ENCODE measurements at places on chromosomes 12 and 14.

DNA sequence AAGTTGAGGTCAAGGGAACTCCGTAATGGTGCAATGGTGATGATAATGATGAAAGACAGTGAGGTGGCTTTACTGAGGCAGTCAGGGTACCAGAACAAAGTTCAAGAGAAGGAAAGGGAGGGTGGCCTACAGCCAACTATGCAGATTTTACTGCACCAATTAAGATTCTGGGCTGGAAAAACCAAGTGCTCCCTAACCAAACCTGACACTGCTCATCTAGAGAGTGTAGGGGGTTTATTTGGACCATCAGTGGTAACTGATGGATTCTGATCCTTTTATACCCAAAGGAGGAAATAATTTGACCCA is 387 bp downstream of the LRRC9 start:
- no peak for DNase-seq

- DNase-seq, result no peak
Observed at GRCh38 chr12:26658991-26659390, 174.0 kb downstream of the ITPR2 start.

GRCh38 chr14:69719501-69719951 is 47.4 kb upstream of the SRSF5 start:
- DNase-seq, result no peak

- no peak for DNase-seq
Observed at GRCh38 chr12:92094751-92095161, 50.9 kb downstream of the BTG1 start.

GRCh38 chr12:31880340-31880739 is 78.9 kb upstream of the RESF1 start:
- no peak for DNase-seq

DNA sequence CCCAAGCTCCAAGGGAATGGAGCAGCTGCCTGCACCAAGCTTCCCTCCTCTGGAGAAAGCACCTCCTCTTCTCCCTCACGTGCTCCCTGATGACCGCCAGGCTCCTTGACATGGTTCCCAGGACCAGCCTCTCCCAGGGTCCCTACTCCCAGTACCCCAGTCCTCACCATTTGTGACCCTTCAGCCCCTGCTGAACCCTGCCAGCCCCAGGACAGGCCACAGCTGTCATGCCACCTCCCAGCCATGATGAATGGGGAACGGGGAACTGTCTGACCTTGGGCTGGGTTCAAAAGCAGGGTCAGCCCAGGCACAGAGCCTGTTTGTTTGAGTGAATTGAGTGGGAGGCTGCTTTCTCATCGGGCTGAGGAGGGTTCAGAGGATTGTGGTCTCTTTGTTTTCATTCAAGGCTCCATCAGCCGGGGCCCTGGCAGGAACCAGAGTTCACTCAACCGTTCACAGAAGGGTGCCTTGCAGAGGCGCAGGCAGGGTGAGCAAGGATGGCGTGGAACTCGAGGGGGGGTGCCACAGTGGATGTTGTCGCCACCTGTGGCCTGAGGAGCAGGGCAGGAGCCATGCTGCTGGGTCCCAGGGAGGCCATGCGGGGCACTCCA is 344.5 kb upstream of the SFSWAP start:
- no peak for DNase-seq

DNA sequence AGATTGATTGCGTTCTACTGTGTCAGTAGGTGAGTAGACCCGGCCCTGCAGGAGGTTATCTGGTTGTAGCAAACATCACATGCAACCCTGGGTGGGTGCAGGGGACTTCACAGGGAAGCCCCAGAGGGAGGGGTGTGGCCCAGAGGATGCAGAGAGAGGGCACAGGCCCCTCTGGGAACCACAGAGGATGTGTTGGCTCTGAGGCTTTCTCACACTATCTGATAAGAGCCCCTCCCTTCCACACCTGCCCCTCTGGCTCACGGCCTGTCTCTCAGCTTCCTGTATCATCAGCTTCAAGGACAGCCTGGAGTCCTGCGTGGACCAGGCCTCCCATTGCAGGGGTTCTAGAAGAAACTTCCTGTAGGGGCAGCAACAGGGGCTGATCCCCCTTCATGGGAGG is 101.9 kb downstream of the RIN3 start:
- no peak for DNase-seq

DNA sequence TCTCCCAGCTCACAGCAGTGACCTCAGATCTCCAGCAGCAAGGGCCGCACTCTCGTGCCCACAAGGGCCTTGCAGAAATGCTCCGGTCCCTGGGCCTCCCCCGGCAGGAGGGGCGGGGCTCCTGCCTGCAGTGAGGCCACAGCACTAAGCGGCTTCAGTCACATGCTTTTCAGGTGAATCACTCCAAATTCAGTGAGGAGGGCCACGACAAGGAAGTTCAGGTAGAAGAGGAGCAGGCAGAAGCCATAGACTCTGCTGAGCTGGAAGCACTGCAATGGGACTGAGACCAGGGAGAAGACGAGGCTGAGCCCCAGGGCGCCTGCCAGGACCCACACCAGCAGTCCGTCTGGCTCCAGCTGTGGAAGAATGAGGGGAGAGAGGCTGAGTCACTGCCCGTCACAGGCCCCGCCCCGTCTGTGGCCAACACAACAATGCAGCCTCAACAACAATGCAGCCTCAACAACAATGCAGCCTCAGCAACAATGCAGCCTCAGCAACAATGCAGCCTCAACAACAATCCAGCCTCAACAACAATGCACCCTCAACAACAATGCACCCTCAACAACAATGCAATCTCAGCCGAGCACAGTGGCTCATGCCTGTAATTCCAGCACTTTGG is 35.2 kb downstream of the SLC8B1 start:
- DNase-seq, result no peak

GRCh38 chr14:22492622-22493542 is 96.1 kb downstream of the DAD1 start:
- DNase-seq, result no peak

- no peak for DNase-seq
Observed at GRCh38 chr14:54370323-54371198, 26.2 kb upstream of the CDKN3 start.

DNA sequence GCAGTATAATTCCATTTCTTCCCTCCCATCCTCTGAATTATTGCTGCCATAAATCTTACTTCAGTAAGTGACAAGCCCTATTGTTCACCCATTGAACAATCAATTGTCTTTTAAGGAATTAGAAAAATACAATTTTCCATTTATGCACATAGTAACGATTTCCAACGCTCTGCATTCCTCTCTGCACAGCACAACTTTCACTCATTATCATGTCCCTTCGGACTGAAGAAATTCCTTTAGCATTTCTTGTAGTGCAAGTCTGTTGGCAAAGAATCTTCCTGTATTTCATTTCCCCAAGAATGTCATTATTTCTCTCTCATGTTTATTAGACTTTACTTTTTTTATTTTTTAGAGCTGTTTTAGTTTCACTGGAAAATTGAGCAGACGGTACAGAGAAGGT is 252.1 kb upstream of the RTL1 start:
- no peak for DNase-seq

DNA sequence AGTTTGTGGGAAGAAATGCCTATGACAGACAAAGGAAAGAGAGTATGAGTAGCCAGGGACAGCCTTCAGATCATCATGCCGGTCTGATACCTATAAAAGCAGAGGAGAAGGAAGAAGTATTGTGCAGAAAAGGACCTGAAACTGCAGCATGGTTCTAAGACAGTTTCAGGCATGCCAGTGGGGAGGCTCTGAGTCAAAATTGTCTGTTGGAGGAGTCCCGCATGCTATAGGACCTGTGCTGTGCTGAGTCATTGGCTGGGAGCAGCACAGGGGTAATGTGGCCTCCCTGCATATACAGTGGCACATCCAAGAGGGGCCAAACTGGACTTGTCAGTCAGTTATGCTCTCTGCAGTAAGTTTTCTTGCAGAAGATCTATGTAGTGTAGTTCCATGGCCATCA is 40.7 kb downstream of the NEUROD4 start:
- no peak for DNase-seq

DNA sequence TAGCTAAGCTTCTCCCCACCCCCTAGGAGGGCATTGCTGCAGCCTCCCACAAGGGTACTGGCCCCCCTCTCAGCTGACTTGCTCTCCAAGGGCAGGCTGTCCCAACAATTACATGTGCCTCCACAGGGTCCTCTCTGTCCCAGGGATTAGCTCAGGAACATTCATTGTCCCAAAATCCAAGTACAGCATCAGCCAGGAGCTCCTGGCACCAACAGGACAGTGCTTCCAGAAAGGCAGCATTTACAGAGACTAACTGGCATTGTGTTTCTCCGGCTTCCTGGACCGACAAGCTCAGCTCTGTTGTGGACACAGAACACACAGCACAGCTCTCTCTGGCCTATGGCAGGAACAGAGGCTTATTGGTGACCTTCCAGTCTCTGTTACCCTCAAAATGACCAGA is 21.7 kb downstream of the ABCD4 start:
- DNase-seq, result no peak
